ENCODE measurements at places on chromosomes 2 and 18. TPM values are rescaled to one million over a fixed set of nuclear protein-coding genes. Genes with fewer than 3 reads are reported as not detected.

CYP27C1 gene
- not detected for total RNA-seq

CCBE1 gene
- 0.44 TPM for total RNA-seq

GREB1L gene
- 0.44 TPM for total RNA-seq

SLC4A5 gene
- 0.29 TPM for total RNA-seq

ARHGEF33 gene
- total RNA-seq, result 0.22 TPM

ZNF514 gene
- 10.9 TPM for total RNA-seq

DTNA gene
- 8.0 TPM for total RNA-seq

THAP4 gene
- 50.8 TPM for total RNA-seq

GALNT14 gene
- 0.14 TPM for total RNA-seq
